ENCODE measurements at places on chromosomes 2 and 18.

- no peak for DNase-seq
These were observed 74.1 kb upstream of the EHBP1 start for GRCh38 chr2:62631160-62632085.

DNA sequence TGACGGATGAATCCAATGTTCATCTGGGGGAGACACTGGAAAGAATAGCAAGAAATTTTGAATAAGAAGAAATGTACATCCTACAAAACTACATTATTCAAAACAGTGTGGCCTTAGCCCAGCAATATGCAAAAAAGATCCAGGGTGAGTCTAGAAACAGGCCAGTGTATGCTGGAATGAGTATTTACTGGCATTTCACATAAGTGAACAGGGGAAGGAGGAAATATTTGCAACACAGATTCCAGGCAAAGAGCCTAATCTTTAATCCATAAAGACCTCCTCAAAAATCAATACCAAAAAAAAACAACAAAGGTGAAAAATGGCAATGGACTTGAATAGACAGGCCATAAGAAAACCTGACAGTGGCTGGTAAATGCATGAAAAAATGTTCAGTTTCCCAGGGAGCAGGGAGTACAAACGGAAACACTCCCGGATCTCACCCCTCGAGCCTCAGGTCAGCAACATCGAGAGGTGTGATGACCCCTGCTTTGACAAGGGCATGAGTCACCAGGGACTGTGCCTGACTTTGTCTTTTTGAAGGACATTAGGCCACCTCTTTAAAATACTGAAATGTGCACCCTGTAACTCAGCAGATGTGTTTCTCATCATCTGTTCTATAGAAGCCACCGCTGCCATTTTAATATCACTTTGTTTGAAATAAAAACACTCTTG, 12.7 kb upstream of the GPC1 start:
- no peak for DNase-seq

DNA sequence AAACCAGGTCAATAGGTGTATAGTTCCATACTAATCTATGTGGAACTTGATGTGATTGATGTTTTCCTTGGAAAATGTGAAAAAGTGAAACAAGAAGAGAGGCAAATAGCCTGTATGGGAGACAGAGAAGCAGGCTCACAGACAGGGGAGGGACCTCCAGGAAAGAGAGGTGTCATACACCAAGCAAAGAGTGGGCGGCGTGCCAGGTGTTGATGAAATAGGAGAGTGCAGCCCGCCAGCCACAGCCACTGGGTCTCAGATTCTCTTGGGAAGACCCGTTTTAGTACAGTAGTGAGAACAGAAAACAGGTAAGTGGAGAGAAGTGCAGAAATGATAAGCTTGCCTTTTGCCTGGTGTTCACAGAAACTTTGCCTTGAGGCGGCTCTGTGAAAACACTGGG, 301.9 kb downstream of the ZNF407 start:
- DNase-seq = no peak

GRCh38 chr2:37367984-37368383, 23.6 kb downstream of the QPCT start:
- no peak for DNase-seq

DNA sequence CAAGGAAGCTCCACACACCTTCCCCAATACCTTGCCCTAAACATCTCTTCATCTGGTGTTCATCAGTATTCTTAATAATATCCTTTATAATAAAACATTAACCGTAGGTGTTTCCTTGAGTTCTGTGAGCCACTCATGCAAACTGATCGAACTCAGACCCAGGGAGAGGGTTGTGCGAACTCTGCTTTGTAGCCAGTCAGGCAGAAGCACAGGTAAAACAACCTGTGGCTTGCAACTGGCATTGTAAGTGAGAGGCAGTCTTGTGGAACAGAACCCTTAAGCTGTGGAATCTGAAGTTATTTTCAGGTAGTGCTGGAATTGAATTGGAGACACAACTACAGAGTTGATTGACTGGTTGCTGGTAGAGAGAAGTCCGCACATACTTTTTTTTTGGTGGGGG, 4.7 kb downstream of the BUB1 start:
- DNase-seq = no peak

GRCh38 chr2:206920951-206921350, 18.4 kb upstream of the CPO start:
- DNase-seq = no peak

- DNase-seq = no peak
These were observed 565.3 kb upstream of the CRIM1 start for GRCh38 chr2:35790292-35790691.

GRCh38 chr2:158500333-158500732, 43.6 kb downstream of the PKP4 start:
- DNase-seq = no peak

- DNase-seq = no peak
These were observed 193.1 kb downstream of the L3MBTL4 start for GRCh38 chr18:6221602-6222014.

- no peak for DNase-seq
These were observed 5.2 kb downstream of the DYSF start for GRCh38 chr2:71458413-71459083.

- DNase-seq = no peak
These were observed 144.4 kb downstream of the GFPT1 start for GRCh38 chr2:69242651-69243051.

- DNase-seq = no peak
These were observed 48.9 kb downstream of the CDC42EP3 start for GRCh38 chr2:37622450-37623100.

DNA sequence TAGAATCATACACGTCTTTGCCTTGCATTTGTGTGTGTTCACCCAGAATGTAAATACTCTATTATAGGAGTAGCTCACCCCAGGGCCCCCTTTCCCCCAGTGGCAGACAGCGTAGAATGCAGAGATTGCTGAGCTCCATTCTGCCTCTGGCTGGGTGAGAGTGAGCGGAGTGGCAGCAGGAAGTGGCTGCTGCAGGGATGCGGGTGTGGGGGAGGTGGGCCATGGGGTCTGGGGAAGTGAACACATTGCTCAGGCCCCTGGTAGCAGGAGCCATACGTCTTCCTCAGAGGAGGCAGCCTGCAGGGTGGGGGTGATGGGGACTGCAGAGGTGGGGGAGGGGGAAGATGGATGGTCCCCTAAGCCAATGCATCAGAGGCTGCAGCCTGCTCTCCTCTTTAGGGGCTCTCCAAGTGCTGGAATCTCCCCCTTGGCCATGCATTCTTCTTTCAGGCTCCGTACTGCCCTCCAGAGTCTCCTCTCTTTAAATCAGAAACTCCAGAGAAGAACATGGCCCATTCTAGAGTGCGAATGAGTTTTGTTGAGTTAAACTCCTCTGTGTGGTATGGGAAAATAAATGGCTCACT, 72.2 kb downstream of the CELF4 start:
- DNase-seq = no peak

Measured in SIG-M5 (cell line).